ENCODE measurements at places on chromosomes 3 and 15. TPM values are rescaled to one million over a fixed set of nuclear protein-coding genes. Genes with fewer than 3 reads are reported as not detected.

The TM2D3 gene
- total RNA-seq, result 33.5 TPM

The CILP gene
- 41.5 TPM for total RNA-seq

The NAALADL2 gene
- total RNA-seq, result 11.1 TPM

The SERPINI2 gene
- total RNA-seq, result not detected

GRCh38 chr3:97712919-97713318, 51.6 kb upstream of the ARL6 start:
- no peaks in the 10 kb centered on the region for H3K4me1 ChIP-seq
- no peaks in the 10 kb centered on the region for H3K36me3 ChIP-seq
- no peak overlapping the region for H3K27ac ChIP-seq

DNA sequence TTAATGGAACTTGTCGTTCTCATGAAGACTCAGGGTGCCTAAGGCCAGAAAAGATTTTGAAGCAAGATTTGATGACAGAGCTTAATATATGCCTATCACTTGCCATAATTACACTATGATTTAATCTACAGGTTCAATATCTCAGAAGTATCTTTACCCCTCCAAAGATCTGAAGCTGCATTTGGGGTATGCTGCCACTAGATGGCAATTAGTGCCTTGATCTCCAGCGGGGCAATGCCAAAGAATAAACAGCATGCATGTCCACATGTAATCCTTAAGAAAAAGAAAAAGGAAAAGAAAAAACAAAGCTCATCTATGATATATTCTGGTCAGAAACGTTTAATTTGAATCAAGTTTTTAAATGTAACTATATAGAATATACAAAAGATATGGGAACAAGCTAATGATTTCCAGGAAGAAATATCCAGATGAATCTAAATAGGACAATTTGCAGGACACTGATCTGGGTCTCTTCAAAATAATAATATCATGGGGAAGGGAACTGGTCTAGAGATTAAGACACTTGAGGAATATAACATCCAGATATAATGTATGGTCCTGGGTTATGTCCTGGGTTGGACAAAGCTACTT, 55.0 kb upstream of the SOX14 start:
- no peaks in the 10 kb centered on the region for H3K36me3 ChIP-seq
- DNase-seq, result no peak
- H3K27ac ChIP-seq, result no peak overlapping the region
- no peaks in the 10 kb centered on the region for H3K27me3 ChIP-seq

- H3K4me1 ChIP-seq, result peaks cover 13% of the 10 kb centered on the region
- no peaks in the 10 kb centered on the region for H3K36me3 ChIP-seq
- no peaks in the 10 kb centered on the region for H3K27me3 ChIP-seq
- no peak for DNase-seq
- H3K27ac ChIP-seq, result peak overlapping the region; percentile 75
- H3K4me3 ChIP-seq, result no peak overlapping the region
These were observed 20.6 kb upstream of the KCTD6 start for GRCh38 chr3:58471025-58471887.

- no peaks in the 10 kb centered on the region for H3K36me3 ChIP-seq
- H3K4me3 ChIP-seq, result no peak overlapping the region
- H3K27ac ChIP-seq, result no peak overlapping the region
- no peak for DNase-seq
- peaks cover 10% of the 10 kb centered on the region for H3K4me1 ChIP-seq
- no peaks in the 10 kb centered on the region for H3K27me3 ChIP-seq
These were observed 82.3 kb downstream of the IQSEC1 start for GRCh38 chr3:12990781-12991480.

GRCh38 chr15:89441295-89441812, 55.0 kb downstream of the RHCG start:
- peaks cover 85% of the 10 kb centered on the region for H3K27me3 ChIP-seq
- H3K36me3 ChIP-seq, result no peaks in the 10 kb centered on the region
- H3K27ac ChIP-seq, result no peak overlapping the region
- no peaks in the 10 kb centered on the region for H3K4me1 ChIP-seq
- H3K4me3 ChIP-seq, result no peak overlapping the region

- H3K27me3 ChIP-seq, result no peaks in the 10 kb centered on the region
- H3K4me3 ChIP-seq, result no peak overlapping the region
- peak; percentile 35 for DNase-seq
- H3K27ac ChIP-seq, result no peak overlapping the region
- H3K4me1 ChIP-seq, result no peaks in the 10 kb centered on the region
- no peaks in the 10 kb centered on the region for H3K36me3 ChIP-seq
These were observed 34.8 kb upstream of the WNT5A start for GRCh38 chr3:55521738-55522421.

- no peak for DNase-seq
- no peaks in the 10 kb centered on the region for H3K27me3 ChIP-seq
- H3K27ac ChIP-seq, result no peak overlapping the region
- H3K36me3 ChIP-seq, result no peaks in the 10 kb centered on the region
- no peaks in the 10 kb centered on the region for H3K4me1 ChIP-seq
These were observed 13.3 kb upstream of the SRPRB start for GRCh38 chr3:133792171-133792763.

GRCh38 chr3:72950372-72950771, 46.2 kb upstream of the PPP4R2 start:
- no peak overlapping the region for H3K4me3 ChIP-seq
- no peak overlapping the region for H3K27ac ChIP-seq
- H3K4me1 ChIP-seq, result peaks cover 33% of the 10 kb centered on the region
- no peak for DNase-seq
- H3K36me3 ChIP-seq, result no peaks in the 10 kb centered on the region

- DNase-seq, result no peak
- H3K27ac ChIP-seq, result no peak overlapping the region
- peaks cover 42% of the 10 kb centered on the region for H3K4me1 ChIP-seq
These were observed 17.4 kb downstream of the DCP1A start for GRCh38 chr3:53329897-53330296.

DNA sequence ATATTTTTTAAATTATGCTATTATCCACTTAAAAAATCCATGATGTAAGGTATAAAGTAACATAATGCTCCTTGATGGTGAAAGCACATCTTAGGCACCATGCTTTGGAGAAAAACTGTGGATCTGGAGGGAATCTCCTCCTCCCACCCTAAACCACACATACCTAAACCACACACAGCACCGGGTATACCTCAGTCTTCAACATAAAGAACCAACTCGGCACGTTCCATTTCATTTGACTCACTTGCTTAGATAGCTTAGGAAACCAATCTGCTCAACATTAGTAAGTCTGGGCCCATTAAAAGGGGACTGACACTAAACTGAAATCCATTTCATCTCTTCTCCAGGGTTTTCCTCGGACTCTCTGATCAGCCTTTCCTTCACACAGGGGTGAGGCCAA, 945.7 kb upstream of the CFAP20DC start:
- H3K4me1 ChIP-seq, result no peaks in the 10 kb centered on the region
- no peak overlapping the region for H3K27ac ChIP-seq
- H3K36me3 ChIP-seq, result no peaks in the 10 kb centered on the region
- DNase-seq, result no peak
- no peaks in the 10 kb centered on the region for H3K27me3 ChIP-seq

DNA sequence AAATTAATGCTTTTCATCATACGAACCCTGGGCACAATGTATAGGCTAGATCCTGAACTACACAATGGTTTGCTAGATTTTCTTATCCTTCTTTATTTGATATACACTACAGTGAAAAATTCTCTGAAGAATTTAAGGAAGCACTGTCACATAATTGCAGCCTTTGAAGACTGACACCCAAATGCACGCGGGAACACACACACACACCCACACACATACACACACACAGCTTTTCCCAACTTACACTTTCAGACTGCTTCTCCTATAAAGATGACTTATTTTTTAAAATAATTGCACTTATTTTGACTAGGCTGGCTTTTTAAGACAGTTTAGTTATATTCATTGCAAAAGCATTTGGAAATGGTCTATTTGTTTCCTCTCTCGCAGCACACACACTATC, 70.0 kb upstream of the LRRN1 start:
- H3K4me3 ChIP-seq, result no peak overlapping the region
- H3K36me3 ChIP-seq, result no peaks in the 10 kb centered on the region
- H3K27ac ChIP-seq, result no peak overlapping the region
- no peak for DNase-seq
- H3K4me1 ChIP-seq, result no peaks in the 10 kb centered on the region
- H3K27me3 ChIP-seq, result no peaks in the 10 kb centered on the region

GRCh38 chr15:74549816-74550215, 8.8 kb downstream of the ARID3B start:
- H3K27ac ChIP-seq, result no peak overlapping the region
- DNase-seq, result no peak
- H3K27me3 ChIP-seq, result no peaks in the 10 kb centered on the region
- no peaks in the 10 kb centered on the region for H3K36me3 ChIP-seq

- H3K36me3 ChIP-seq, result no peaks in the 10 kb centered on the region
- H3K4me1 ChIP-seq, result peaks cover 37% of the 10 kb centered on the region
- peak overlapping the region; percentile 83 for H3K27ac ChIP-seq
These were observed 173.8 kb upstream of the TLE3 start for GRCh38 chr15:70271422-70272088.

DNA sequence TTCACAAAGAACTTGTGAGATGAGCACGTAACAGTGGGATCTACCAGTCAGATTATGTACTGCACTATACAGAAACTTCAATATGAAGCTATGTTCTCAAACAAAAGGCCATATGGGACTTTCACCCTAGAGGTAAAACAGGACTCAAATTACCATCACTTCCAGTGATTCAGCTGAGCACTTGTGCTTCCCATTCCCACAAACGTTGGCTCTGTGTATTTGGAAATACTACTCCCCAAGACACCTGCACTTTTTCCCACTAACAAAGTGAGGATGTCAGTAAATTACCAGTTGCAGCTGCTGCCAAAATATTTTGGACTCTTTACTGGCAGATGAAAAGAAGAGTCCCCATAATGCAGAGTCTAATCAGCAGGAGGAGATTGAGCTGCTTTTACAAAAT, 1570.1 kb downstream of the SI start:
- H3K27ac ChIP-seq, result no peak overlapping the region
- no peaks in the 10 kb centered on the region for H3K27me3 ChIP-seq
- H3K36me3 ChIP-seq, result no peaks in the 10 kb centered on the region
- no peak for DNase-seq
- H3K4me3 ChIP-seq, result no peak overlapping the region
- H3K4me1 ChIP-seq, result no peaks in the 10 kb centered on the region

DNA sequence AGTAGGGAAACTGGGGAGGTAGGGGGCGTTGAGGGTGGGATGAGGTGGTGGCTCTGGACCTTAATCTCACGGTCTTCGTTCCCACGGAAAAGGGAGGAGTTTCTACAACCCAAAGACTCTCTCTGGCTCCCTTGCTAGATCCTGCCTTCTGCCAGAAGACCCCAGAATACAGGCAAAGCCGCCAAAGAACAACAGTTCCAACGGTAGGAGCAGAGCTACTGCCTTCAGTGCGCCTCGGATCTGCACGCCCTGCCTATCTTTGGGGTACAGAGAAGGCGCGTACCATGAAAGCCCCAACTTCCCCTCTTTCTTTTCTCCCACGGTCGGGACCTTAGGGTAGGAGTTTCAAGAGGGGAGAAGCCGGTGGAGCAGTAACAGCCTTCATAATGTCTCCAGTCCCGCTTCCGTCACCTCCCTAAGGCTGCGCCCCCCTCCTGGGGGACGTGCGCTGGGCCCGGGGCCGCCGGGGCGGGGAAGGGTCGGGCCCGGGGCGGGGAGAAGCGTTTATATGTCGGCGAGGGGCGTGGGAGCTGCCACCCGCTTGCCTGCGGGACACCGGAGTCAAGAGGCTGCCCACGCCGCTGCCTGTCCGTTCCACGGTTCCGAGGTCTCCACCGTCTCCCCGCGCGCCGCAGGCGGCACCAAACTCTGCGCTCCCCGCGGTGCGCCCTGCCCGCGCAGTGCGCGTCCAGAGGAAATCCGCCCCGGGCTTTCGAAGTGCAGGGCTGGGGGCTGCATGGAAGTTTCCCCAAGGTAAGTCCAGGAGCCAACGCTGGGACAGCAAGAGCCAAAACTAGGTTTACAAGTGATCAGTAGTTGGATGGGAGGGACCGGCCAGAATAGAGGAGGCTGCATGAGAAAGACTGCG, at the start of gene COL6A6:
Gene COL6A6 (plus strand): TSS at position 533 of the 868 bp plus-strand sequence. CDS start 43,188 bp downstream, outside the sequence.
- H3K27me3 ChIP-seq, result peaks cover 37% of the 10 kb centered on the region
- DNase-seq, result no peak
- H3K4me3 ChIP-seq, result no peak within 1 kb of the TSS
- H3K36me3 ChIP-seq, result no peaks in the 10 kb centered on the region
- H3K4me1 ChIP-seq, result no peaks in the 10 kb centered on the region
- no peak within 1 kb of the TSS for H3K27ac ChIP-seq

Measured in tibial nerve (tissue), 4 donors.